Activated gamma-delta T cell treated with Interleukin-2 at 50 U/mL for 16 hours (primary cell): ENCODE measurements at places on chromosomes 7 and 10.

GRCh38 chr10:61313460-61313859, 139.7 kb downstream of the TMEM26 start:
- no peak for DNase-seq

DNA sequence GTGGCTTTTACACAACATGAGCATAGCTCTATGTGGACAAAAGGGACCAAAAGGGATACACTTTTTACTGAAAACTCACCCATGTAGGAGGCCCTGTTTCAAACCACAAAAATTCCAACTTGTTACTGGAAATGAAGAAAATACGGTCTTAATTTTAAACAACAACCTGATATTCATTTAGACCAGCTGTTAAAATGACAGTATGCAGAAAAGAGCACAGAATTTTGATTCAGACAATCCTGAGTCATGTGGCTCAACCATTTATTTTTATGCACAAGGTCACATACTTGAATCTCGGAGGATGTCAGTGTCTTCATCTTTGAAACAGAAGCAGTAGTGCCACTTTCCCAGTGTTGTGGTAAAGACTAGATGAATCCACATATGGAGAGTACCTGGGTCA, 426.5 kb upstream of the NFE2L3 start:
- DNase-seq, result no peak

DNA sequence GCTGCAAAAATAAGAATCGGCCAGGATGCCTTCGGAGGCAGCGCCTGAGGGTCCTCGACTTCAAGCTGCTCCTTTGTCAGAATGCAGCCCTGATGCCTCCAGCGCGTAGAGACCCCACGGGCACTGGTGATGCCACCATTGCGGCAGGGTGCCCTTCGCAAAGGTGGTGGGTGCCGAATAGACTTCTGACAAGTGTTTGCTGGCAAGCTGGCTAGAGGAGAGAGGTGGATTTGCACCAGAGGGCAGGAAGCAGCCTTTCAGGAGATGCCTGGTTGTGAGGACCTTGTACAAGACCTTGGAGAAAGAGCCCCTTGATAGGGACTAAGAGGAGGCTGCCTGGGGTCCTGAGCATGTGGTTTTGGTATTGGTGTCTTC, 103.2 kb upstream of the PPIF start:
- no peak for DNase-seq

GRCh38 chr10:48981310-48981907, 41.8 kb upstream of the LRRC18 start:
- DNase-seq, result peak; percentile 21

DNA sequence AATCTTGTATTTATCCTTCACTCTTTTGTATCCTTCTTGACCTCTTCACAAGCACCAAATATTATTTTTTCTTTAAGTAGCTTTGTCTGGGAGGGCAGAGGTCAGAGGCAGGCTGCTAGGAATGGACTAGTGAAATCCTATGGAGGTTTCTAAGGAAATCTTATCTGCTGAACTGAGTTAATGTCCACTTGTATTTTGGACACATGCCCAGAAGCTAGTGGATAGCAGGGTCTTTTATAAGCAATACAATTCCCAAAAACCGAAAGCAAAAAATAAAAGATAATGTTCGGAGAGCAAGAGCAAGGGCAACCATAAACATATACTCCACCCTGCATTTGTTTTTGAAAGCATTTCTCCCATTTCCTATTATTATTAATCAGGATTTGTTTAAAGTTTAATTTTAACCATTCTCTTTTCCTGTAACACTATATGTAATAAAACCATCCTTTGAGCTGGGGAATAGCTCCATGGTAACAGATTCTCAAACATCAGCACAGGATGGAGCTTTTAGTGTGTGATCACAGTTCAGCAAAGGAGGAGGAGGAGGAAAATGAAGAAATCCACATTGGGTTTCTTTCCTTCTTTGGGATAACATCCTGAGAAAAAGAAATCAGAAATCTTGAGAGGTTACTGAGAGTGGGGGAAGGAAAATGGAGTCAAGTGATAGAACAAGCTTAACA, 328.2 kb upstream of the LRRN3 start:
- DNase-seq, result no peak
